ENCODE measurements at places on chromosomes 12 and 14.

GRCh38 chr12:57744194-57744776 is 554 bp upstream of the TSPAN31 start:
- peak; percentile 71 for DNase-seq

DNA sequence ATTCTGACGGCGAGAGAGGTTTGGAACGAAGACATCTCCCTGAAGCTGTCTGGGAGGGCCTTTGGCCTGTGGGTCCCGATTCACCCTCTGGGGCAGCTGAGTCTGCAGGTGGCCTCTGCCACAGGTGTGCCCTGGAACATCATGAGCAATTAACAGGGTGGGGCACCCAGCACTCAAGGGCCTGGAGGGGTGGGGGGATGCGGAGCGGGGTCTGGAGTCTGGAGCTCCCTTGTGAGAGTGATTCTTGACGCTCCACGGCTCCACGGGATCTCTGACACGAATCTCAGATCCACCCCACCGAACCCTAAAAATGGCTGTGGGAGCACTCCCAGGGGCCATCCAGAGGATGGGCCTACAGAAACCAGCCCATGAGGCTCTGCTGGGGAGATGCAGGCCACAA is 8.3 kb downstream of the ITPK1 start:
- no peak for DNase-seq

DNA sequence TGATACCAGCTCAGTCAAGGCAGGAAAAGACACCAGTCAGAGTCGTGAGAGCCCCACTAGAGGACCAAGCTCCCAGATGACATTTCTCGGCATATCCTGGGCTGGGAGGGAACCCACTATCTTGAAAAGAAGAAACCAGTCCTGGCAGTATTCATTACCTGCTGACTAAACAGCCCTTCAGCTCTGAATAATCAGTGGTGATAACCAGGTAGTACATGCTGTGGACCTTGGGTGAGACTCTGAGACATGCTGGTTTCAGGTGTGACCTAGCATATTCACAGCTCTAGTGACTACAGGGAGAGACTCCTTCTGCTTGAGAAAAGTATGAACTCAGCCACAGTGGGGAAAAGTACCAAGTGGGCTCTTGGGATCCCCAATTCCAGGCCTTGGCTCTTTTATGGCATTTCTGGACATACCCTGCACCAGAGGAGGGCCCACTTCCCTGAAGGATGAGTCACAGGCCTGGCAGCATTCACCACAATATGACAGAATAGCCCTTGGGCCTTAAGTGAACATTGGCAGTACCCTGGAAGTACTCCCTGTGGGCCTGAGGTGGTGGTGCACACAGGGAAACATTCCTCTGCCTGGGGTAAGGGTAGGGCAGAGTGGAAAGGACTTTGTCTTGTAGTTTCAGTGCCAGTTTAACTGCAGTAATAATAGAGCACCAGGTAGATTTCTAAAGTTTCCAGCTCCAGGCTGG is 82.6 kb upstream of the SLC38A4 start:
- no peak for DNase-seq

DNA sequence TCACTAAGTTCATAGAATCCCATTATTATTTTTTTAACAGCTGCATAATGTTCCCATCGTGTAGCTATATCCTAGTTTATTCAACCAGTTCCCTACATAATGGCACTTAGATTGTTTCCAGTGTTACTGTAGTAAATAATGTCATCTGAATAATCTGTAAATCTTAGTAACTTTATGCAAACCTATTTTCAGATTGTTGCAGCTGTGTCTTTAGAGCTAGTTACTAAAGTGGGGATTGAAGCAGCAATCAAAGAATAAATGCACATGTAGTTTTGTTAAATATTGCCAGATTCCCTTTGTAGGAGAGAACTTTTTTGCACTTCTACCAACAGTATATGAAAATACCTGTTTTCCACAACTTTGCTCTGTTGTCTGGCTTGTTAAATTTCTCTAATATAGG is 13.1 kb downstream of the ARID2 start:
- no peak for DNase-seq

DNA sequence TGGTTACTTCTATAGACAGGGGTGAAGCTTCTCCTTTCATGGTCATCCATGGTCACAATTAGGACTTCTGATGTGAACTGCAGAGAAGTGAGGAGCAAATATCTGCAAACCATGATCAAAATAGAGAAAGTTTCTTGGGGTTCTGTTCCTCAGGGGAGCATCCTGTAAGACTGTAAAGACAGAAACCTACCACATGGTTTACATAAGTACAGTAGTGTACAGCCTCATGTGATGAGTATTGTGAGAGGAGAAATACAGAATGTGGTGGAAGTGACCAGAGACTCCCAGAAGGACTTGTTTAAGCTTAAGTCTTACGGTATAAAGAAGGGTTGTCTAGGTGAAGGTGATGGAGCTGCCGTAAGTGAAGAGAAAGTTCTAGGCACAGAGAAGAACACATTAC is 484.7 kb downstream of the LRIG3 start:
- DNase-seq, result no peak

- DNase-seq, result no peak
Measured at GRCh38 chr12:123960856-123961255, 11.8 kb downstream of the CCDC92 start.

DNA sequence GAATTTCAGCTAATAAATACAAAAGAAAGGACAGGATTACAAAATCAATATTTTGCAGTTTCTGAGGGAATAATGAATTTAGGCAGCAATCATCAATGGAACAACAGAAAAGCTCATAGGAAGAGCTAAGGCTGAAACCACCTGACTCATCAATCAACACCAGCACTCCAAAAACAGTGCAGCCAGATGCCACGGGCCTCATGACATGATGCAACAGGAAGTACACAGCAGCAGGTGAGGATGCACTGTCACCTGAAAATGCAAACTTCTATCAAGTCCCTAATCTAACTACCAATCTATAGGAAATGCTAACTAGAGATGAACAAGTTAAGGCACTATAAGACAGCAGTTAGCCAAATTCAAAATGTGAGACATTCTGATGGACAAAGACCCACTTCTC is 21.7 kb downstream of the GNS start:
- peak; percentile 43 for DNase-seq

DNA sequence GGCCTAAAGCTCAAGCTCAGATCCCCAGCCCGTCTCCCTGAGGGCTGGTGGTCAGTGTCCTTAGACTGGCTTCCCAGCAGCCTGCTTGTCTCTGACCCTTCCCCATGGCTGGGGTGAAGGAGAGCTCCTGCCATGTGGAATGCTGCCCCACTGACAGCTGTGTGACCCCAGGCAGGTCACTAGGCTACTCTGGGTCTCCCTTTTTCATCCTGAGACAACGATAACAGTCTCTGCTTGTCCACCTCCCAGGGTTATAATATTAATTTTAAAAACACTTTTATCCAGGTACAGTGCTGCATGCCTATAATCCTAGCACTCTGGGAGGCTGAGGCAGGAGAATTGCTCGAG is 47.3 kb downstream of the SYNE3 start:
- DNase-seq, result no peak

- DNase-seq, result no peak
Measured at GRCh38 chr14:104367866-104368750, 211.5 kb upstream of the C14orf180 start.

- DNase-seq, result no peak
Measured at GRCh38 chr12:69101505-69101904, 137.9 kb upstream of the CPSF6 start.

DNA sequence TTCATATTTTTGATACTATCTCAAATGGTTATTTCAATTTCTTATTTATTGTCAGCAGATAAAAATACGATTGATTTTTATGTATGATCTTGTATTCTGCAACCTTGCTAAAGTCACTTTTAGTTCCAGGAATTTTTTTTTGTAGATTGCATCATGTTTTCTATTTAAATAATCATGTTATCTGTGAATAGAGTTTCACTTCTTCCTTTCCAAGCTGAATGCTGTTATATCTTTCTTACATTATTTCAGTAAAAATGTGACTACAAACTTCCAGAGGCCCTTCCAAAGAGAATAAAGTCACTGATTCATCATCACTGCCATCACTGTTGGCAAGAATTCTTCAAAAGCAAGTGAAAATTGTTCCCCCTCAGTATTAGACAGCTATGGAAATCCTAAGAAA is 104.7 kb upstream of the RAP1B start:
- DNase-seq, result no peak

GRCh38 chr14:97626088-97626487 is 828.9 kb downstream of the VRK1 start:
- no peak for DNase-seq

- DNase-seq, result no peak
Measured at GRCh38 chr12:129357233-129357632, 504.0 kb downstream of the GLT1D1 start.

DNA sequence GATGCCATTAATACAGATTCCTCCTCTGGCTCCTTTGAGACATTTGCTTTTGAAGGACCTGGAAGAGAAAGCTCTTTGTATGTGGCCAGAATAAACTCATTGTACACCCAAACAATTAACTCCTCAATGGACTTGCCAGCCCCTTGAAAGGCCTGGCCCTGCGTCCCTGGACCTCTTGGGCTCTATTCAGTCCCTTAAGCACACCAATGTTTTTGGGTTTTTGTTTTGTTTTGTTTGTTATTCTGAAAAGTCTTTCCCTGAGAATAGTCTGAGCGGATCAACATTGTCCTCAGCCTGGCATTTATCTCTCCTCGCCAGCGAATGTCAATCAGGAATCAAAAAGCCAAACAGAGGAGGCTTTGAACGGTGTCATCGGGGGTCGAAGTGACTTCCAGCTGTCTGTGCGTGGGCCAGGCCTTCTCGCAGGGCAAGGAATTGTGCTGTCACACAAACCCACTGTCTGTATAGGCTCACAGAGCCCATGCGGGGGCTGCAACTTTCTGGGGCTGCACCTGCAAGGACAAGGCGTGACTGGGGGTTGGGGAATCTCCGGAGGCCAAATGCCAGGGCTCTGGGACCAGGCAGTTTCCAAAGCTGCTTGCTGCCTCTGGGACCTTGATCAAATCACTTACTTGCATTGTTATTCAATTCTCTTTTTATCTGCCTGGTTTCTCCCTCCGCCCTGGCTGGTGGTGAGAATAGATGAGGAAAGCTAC is 108.3 kb downstream of the SMOC1 start:
- DNase-seq, result no peak

All from activated naive CD4-positive, alpha-beta T cell treated with Interleukin-2 at 50 U/mL for 16 hours (primary cell).